ENCODE measurements at places on chromosomes 7 and 10.

- DNase-seq: no peak
Measured at GRCh38 chr7:146659732-146660131, 543.1 kb downstream of the CNTNAP2 start.

DNA sequence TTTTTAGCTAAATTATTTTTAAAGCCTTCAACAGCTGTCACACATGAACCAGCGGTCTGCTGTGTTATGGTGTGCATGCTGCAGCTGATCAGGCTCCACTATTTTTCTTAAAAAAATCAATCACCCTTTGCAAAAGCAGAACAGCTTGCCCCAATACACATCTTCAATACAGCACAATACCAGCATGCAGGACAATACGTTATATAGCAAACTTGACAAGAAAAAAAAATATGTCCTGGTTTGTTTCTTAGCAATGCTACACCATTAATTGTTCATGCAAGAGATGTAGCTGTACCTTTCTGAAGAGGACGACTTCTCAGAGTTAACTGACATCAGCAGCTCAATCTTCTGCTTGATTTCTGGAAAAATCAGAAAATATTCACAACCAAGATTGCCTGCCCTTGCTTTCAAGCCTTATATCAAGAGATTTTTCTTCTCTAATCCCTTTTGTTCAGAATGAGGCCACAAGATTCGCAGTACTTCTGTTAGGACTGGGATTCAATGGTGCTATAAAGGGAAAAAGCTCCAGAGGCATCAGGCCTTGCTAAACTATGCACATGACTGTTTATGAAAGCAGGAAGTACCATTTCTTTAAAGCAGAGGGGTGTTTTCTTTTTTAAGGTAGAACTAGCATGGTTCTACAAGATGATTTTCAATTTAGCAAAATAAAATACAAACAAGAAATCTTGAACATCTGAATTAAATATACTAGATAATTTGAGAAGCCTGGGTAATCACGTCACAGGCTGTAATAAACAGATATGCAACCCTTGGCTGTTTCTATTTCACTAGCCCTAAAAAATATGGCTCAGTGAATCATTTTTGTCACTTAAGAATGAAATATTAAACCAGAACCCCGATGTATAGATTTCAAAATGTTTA is 120.0 kb downstream of the SRPK2 start:
- DNase-seq: no peak

DNA sequence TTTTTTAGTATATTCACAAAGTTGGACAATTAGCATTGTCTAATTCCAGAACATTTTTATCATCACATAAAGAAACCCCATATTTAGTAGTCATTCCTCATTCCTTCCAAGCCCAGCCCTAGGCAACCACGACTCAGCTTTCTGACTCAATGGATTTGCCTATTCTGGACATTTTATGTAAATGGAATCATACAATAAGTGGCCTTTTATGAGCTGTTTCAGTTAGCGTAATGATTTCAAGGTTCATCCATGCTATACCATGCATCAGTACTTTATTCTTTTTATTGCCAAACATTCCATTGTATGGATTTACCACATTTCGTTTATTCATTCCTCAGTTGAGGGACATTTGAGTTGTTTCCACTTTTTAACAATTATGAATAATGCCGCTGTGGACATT is 249.2 kb downstream of the DYNC1I1 start:
- DNase-seq: no peak

DNA sequence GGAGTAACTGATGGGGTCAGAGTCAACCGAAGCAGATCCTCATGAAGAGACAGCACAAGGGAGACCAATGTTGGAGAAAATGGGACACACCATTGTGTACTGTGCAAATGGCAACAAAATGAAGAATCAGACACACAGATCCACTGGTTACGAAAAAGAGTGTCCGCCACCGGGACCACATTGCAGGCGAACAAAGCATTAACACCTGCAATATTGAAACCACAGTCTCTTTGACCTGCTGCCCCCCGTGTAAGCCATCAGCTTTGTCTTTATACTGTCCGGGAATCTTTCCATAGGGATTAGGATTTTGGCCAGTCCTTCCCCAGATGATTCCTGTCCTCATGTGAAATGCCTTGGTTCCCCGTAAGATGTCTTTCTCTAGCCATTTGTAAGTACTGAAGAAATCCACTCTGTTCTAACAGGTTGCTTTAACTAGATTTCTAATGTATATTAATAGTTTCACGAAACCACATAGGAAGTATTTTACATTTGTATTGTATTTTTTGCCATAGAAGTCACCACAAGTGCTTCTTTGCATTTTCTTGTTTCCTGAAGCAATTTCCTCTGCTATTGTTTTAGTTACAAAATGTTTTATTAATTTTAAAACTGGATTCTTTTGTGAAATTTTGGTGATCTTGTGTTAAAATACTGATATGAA is 140.8 kb upstream of the NFE2L3 start:
- DNase-seq: no peak

DNA sequence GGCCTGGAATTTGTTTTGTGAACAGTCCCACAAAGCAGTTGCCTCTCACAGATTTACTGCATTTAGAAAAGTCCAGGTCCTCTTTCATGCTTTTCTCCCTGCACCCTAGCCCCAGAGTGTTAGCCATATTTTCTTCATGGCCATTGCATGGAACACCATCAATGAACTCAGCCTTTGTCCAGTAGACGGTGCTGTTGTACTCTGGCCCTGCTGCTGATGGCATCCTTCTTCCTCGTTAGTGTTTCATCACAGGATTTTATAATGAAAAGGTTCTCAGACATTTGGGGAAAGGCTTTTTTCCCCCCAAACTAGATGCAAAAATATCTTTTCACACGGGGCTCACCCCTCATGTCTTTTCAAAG is 93.0 kb upstream of the SLC25A13 start:
- no peak for DNase-seq

DNA sequence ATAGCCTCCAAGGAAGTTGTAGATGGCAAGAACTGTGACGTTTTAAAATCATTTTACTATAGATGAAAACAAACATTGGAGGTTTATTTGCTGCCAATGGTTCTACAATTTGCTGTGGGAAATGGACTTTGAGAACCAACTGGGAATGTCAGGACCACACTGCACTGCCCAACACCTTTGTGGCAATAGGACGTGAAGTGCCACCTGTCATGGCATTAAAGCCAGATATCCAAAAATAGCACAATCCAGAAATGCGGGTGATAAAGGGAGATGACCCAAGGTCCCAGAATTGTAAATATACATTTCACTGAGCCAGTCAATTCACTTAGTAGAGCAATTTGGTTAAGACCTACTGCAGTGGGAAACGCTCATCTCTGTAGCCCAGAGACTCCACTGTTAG is 116.4 kb downstream of the MPP7 start:
- DNase-seq: no peak

DNA sequence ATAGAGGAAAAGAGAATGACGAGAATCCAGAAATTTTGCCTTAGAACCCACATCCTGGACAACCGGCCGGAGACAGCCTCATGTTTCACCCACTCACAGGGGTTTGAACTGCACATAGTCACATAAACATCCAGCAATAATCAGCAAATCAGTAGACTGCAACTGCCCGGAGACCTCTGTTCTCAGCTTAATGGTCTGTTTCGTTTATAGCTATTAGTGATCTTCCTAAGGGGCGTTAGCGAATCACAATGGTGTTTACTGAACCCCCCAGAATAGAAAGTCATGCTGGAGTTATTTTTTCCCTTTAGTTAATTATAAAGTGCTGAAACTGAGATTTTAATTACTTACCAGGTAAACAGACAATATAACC is 98.4 kb downstream of the SFMBT2 start:
- no peak for DNase-seq

GRCh38 chr7:77822269-77822668 is 23.7 kb downstream of the PHTF2 start:
- DNase-seq: no peak

GRCh38 chr10:43610636-43611035 is 4.4 kb downstream of the ZNF485 start:
- DNase-seq: no peak

- no peak for DNase-seq
Measured at GRCh38 chr7:96200740-96201139, 121.2 kb downstream of the SLC25A13 start.

GRCh38 chr10:122630526-122630925 is 69.1 kb downstream of the C10orf120 start:
- no peak for DNase-seq

DNA sequence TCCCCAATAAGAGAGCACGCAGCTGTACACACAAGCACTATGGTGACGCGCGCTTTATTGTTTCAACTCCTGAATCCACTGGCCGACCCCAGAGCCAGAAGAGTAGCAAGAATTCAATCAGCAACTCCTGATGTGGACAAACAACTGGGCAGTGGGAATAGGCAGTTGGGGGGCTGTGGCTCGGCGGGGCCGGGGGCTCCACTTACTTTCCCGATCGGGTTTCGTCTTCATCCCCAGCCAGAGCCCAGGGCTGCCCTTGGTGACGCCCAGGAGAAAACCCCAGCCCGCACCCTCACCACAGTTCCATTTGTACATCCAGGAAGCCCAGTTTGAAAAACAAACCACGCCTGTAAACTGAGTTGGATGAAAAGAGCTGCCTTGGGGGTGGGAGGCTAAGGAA is 38.7 kb downstream of the DAGLB start:
- no peak for DNase-seq

All from activated CD8-positive, alpha-beta memory T cell treated with anti-CD3 and anti-CD28 coated beads for 24 hours (primary cell).